H4 (cell line): ENCODE measurements at places on chromosomes 16 and 17.

DNA sequence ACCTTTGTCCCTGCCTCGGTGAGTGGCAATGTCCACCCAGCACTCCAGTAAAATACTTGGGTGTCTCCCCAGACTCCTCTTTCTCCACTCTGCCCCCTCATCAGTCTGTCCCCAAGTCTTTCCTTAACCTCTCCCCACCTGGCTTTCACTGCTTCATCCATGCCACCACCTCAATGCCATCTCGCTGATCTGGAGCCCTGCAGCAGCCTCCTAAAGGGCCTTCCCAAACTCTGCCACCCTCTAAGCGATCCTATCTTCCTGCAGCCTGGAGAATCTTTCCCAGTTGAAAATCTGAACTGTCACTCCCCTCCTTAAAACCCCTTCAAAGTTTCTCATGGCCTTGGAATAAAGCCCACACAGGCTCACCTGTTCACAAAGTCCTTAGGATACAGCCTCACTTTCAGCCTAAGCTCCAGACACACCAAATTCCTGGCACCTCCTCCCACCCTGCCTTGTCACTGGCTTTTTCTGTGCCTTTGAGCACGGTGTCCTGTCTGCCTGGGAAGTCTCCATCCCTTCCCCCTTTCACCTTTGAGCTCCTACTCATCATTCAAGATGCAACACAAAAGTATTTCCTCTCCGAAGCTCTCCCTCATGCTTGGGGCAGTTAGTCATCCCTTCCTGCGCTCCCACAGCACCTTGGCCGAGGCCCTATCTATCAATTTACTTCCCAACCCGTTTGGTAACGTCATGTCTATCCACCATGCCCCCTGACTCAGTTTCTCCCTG, 2.8 kb downstream of the WNK4 start:
- no peak for DNase-seq

DNA sequence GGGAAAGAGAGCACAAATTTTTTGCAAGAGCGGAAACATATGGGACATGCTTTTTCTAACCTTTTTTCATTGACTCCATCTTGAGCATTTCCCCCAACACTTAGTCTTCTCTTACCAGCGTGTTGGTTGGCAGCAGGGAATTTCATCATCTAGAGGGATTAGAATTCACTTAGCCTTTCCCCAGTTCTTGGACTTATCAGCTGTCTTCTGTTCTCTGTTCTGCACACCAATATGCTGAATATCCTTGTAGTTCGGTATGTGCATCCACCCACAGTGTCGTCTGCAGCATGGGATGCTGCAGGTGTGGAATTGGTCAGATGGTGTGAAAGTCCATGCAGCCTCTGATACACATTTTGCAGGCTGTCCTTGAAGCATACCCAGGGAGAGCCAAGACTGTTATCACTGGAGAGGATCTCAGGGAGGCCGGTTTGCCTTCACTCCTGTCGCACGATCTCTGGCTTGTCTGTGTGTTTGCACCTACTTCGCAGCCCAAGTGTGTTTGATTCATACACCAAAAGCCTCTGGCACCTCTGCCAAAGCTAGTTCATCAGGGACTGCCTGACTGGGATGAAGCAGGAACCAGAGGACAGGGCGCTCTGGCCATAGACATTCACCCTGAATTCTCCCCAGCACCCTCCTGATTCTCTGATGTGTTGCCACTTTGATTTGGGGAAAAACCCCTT, 93.3 kb downstream of the SOCS1 start:
- no peak for DNase-seq

GRCh38 chr17:21358682-21359482, 17.3 kb upstream of the KCNJ12 start:
- DNase-seq: no peak

DNA sequence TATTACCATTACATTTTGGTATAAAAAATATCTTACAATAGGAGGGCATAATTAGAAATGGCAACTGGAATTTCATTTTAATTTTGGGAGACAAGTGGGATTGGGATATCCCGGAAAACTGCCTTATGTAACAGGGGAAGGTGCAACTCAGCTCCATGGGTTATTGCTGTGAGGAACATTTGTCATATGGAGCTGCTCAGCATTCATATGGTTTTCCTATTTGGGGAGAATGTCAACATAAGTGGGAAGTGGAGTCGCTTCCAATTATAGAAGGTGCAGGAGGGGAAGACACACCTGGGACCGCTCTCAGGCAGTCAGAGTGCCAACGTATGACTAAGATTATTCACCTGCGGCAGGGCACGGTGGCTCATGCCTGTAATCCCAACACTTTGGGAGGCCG, 10.7 kb downstream of the ODF4 start:
- DNase-seq: no peak

- DNase-seq: no peak
Observed at GRCh38 chr16:12295395-12295794, 318.9 kb downstream of the SNX29 start.

GRCh38 chr17:30230596-30231125, 4.8 kb downstream of the SLC6A4 start:
- no peak for DNase-seq

GRCh38 chr16:75305364-75306098, 54.1 kb upstream of the BCAR1 start:
- DNase-seq: peak; percentile 100

GRCh38 chr17:6101706-6102105, 31.5 kb downstream of the WSCD1 start:
- DNase-seq: no peak

DNA sequence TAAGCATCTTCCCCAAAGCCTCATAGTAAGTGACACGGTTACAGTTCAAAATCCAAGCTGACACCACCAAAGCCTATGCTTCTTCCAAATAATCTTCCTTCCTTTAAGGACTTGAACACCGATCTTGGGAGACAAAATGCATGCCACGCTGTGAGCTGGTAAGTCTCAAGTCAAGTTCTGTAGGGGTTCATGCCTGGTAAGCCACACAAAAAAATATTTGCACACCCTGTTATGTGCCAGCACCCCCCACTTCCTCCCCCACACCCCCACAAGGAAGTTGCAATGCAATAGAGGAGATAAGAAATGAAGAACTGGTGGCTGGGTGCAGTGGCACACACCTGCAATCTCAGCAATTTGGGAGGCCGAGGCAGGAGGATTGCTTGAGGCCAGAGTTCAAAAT, 5.6 kb downstream of the NOG start:
- no peak for DNase-seq

GRCh38 chr16:73064212-73064993, 16.5 kb upstream of the ZFHX3 start:
- DNase-seq: no peak

GRCh38 chr17:20159406-20160069, 150.4 kb downstream of the SPECC1 start:
- DNase-seq: no peak

DNA sequence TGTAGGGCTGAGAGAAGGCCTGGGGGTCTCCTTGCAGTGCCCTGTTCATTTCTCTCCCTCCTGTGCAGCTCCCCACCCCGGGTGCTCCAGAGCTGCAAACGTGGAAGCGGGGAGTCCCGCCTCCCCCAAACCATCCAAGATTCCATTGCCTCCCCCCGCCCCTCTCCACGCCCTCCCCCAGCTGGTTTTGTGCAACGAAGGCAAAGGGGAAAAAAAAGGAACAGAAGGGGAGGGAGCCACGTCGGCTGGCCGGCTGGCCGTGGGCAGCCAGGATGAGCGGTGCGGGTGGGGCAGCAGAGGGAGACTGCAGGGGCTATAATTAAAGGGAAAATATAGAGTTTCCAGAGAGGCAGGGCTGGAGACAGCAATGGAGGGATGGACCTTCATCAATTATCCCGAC, 1.7 kb upstream of the COL1A1 start:
- DNase-seq: no peak

DNA sequence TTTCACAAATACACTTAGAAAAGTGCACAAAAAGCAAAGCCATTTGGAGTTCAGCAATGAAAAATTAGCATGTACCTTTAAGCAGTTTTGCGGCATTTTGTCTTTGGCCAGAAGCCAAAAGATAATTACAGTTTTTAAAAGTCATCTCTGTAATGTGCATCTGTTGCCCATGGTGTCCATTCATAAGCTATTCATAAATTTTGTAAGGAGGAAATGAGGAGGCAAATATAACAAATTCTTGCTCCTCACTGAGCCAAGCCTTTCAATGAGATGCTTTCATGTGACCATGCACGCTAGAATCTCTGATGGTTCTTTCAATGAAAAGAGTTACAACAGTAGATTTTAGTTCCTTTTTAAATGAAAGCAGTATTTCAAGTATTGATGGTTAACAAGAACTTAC, 247.1 kb upstream of the MON1B start:
- DNase-seq: no peak

DNA sequence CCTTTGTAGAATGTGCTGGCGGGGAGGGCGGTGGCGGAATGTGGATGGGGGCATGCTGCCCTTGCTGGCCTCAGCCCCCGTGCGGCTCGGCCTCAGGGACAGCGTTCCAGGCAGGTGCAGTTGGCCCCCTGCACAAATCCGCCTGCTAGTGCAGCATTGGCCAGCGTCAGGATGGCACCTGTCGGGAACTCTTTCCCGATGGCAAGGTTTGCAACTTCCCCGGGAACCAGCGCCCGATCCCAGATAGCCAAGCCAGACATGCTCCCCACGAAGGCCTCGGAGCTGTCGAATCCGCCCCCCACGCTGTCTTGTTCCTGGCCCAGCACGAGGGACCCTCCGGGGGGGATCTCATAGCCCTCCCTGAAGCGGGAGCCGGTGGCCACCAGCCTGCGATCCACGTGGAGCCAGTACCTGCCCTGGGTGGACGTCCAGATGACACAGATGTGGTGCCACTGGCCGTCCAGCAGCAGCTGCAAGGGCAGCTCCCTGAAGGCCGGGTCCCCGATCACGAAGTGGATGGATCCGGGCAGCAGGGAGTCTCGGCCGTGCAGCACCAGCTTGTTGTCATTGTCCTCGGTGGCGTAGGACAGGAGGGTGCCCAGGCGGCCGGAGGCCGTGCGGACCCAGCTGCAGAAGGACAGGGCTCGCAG, 2.8 kb downstream of the PTX4 start:
- DNase-seq: no peak

GRCh38 chr17:39861235-39861634, 2.9 kb downstream of the IKZF3 start:
- no peak for DNase-seq

GRCh38 chr17:77417575-77417974, 276.8 kb downstream of the SEC14L1 start:
- DNase-seq: no peak

DNA sequence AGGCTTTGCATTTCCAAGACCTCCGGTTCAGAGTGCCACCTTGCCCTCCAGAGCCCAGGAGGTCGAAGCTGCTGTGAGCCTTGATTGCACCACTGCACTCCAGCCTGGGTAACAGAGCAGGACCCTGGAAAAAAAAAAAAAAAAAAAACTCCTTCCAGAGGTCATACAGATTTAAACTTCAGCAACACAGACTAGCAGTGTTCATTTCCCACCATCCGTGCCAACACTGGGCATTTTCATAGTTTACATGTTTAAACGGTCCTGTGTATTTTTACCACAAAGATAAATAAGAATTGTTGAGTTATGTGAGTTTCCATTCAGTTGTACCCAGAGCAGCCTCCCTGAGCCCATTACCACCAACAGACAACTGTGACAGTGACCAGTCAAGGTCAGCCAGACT, 50.4 kb downstream of the ZDHHC7 start:
- no peak for DNase-seq

DNA sequence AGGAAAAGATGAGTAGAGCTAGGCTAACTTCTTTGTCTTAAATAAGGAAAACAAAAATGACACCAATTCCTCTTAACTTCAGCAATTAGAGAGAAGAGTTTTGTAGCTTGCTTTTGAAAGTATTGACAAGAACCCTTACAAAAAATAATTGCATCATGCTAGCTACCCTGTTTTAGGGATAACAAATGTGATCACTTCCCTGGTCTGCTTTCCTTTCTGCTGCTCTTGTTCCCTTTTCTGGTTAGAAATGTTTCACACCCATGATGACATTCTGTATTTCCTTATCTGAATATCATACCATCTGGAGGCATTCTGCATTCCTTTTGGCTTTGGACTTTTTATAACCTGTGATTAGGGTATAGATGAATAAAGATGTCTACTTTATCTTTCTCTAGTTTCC, 9.9 kb upstream of the SMIM36 start:
- no peak for DNase-seq

DNA sequence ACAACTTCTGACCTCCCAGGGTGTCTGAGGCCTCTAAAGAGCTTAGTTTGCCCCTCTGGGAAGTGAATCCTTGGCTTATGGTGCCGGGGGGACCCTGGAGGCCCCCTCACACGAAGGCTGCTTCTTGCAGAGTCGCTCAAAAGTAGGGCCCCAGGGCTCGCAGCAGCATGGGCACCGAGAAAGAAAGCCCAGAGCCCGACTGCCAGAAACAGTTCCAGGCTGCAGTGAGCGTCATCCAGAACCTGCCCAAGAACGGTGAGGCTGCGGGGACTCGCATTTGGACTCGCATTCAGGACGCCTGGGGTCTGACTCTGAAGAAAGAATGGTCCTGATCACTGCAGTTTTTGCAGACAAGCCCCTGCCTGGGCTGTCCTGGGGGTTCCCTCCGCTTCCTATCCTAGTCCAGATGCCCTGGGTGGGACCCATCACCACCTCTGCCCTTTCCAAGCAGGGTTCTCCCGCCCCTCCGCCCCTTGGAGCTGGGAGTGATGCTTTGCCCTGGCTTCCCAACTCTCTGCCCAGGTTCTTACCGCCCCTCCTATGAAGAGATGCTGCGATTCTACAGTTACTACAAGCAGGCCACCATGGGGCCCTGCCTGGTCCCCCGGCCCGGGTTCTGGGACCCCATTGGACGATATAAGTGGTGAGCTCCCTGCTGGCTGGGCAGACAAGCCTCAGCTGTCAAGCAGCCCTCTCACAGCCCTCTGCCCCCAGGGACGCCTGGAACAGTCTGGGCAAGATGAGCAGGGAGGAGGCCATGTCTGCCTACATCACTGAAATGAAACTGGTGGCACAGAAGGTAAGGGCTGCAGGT, 698 bp downstream of the ACBD4 start:
- no peak for DNase-seq

DNA sequence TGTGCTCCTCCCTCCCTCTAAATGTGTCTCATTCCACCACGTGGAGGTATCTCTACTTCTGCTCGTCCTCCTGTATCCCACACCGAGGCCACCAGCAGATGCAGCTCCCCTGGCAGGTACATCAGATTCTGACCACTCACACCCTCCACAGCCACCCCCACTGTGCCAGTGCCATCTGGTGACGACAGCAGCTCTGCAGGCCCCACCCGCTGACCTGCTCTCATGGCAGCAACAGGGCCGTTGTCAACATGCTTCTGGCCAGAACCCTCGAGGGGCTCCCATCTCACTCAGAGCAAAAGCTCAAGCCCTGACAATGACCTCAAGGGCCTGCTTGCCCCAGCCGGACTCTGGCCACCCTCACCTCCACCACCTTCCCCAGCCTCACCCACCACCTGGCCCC, 93.4 kb downstream of the AMFR start:
- DNase-seq: no peak

DNA sequence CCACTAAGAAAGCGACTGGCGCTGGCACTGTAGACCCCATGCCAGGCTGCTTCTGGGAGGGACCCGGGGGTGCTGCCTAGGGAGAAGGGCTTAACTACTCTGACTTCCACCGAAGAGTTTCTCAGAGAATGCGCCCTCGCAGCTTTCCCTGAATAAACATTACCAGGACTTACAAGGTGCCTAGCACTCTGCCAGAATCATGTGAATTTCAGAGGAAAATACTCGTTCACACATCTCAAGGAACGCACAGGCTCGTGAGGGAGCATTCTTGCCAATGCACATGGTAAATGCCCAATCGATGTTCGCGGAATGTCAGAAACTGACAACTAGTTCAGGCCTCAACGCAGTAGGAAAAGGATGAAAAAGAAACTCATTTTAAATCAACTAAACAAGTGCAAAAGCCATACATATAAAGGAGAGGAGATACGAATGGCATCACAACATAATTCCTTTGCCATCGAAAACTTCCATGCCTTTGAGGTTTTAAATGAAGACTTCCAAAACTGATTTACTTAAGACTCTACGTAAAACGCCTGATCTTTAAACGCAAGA, 999 bp downstream of the CMC2 start:
- no peak for DNase-seq
